T-cell (primary cell): ENCODE measurements at places on chromosomes 12 and 14.

- no peak for DNase-seq
- no peak overlapping the region for H3K4me3 ChIP-seq
- H3K4me1 ChIP-seq = no peaks in the 10 kb centered on the region
- H3K36me3 ChIP-seq = no peaks in the 10 kb centered on the region
- H3K27me3 ChIP-seq = no peaks in the 10 kb centered on the region
- H3K27ac ChIP-seq = no peak overlapping the region
These were observed 16.7 kb upstream of the TMCC3 start for GRCh38 chr12:94667031-94667540.

DNA sequence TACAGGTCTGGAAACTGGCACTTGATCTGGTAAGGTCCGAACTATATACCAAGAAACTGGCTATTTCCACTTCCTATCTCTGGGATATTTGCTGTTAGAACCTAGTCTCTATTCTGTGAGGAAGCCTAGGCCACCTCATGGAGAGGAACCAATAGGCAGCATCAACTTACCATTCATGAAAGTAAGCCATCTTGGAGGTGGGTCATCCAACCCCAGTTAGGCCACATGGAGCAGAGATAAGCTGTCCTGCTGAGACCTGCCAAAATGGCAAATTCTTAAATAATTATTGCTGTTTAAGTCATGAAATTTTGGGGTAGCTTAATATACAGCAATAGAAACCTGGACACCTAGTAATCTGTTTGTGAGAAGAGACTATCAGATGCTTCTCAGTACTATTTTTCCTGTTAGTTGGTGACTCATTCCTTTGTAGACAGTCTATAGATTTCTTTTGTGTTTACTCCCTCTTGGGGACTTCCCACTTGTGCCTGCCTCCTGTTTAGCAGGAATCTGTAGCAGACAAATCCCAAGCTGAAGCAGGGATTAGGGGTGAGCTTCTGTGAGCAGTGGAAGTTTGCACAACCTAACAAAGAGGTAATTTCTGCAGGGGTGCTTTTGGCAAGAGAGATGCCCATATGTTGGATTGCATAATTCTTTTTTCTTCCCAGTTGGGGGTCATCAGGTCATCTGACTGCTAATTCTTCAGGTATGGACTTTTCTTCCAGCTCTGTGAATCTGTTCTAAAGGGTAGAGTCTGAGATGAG, 136.8 kb downstream of the IGF1 start:
- no peak overlapping the region for H3K27ac ChIP-seq
- H3K4me1 ChIP-seq = no peaks in the 10 kb centered on the region
- H3K4me3 ChIP-seq = no peak overlapping the region
- no peaks in the 10 kb centered on the region for H3K36me3 ChIP-seq

GRCh38 chr12:114687802-114688201, 3.8 kb upstream of the TBX3 start:
- no peaks in the 10 kb centered on the region for H3K36me3 ChIP-seq
- no peak for DNase-seq
- no peak overlapping the region for H3K4me3 ChIP-seq
- peaks cover 87% of the 10 kb centered on the region for H3K27me3 ChIP-seq

DNA sequence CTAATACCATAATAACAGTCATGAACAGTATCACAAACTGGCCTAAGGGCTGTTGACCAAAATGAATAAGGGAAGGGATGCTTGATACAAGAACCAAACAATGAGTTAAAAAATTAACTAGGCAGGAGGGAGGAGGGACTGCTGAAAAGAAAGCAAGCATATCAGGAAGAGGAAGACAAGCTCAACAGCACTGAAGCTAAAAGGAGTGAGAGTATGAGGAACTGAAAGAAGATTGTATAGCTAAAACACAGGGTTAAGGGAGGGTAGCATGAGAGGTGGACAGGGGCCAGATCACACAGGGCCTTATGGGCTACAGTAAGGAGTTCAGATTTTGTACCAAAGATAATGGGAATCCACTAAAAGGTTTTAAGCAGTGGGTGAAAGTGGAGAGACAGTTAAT, 34.1 kb downstream of the ITGA7 start:
- H3K4me1 ChIP-seq = no peaks in the 10 kb centered on the region
- no peak overlapping the region for H3K27ac ChIP-seq
- H3K4me3 ChIP-seq = no peak overlapping the region
- H3K36me3 ChIP-seq = no peaks in the 10 kb centered on the region
- DNase-seq = no peak

- no peaks in the 10 kb centered on the region for H3K36me3 ChIP-seq
- H3K4me1 ChIP-seq = peaks cover 22% of the 10 kb centered on the region
- H3K27me3 ChIP-seq = no peaks in the 10 kb centered on the region
- H3K27ac ChIP-seq = no peak overlapping the region
- no peak overlapping the region for H3K4me3 ChIP-seq
These were observed 107.5 kb upstream of the PARP11 start for GRCh38 chr12:3980504-3981272.

GRCh38 chr14:20486684-20487395, 17.6 kb downstream of the PNP start:
- no peaks in the 10 kb centered on the region for H3K36me3 ChIP-seq
- H3K4me1 ChIP-seq = peaks cover 46% of the 10 kb centered on the region
- peak overlapping the region; percentile 46 for H3K27ac ChIP-seq
- no peaks in the 10 kb centered on the region for H3K27me3 ChIP-seq
- no peak overlapping the region for H3K4me3 ChIP-seq

- DNase-seq = peak; percentile 56
- H3K4me1 ChIP-seq = peaks cover 9% of the 10 kb centered on the region
- no peaks in the 10 kb centered on the region for H3K36me3 ChIP-seq
These were observed 39.1 kb upstream of the INF2 start for GRCh38 chr14:104650057-104650980.

DNA sequence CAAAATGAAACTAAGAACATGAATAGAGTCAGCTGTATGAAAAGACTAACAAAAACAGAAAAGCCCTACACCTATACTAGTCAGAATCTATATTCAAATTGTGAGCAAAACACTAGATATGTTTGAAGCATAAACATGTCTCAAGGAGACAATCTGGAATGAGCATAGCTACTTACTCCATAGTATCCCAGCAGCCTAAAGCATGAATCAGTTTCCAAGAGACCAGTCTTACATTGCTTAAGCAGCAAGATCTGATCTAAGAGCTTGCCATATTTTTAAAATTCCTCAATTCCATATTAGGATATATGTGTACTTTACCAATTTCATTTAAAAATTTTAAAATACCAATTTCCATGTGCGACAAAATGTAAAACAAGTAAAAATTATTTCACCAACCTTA, 7.7 kb downstream of the CAPS2 start:
- H3K4me3 ChIP-seq = no peak overlapping the region
- no peaks in the 10 kb centered on the region for H3K36me3 ChIP-seq
- no peaks in the 10 kb centered on the region for H3K4me1 ChIP-seq

GRCh38 chr12:25651931-25652330, 98.8 kb upstream of the LMNTD1 start:
- no peak for DNase-seq
- H3K27ac ChIP-seq = no peak overlapping the region
- no peak overlapping the region for H3K4me3 ChIP-seq
- no peaks in the 10 kb centered on the region for H3K36me3 ChIP-seq

GRCh38 chr12:3634348-3634747, 118.6 kb downstream of the CRACR2A start:
- H3K36me3 ChIP-seq = peaks cover 17% of the 10 kb centered on the region
- DNase-seq = no peak
- no peaks in the 10 kb centered on the region for H3K27me3 ChIP-seq
- H3K4me1 ChIP-seq = no peaks in the 10 kb centered on the region
- no peak overlapping the region for H3K4me3 ChIP-seq

DNA sequence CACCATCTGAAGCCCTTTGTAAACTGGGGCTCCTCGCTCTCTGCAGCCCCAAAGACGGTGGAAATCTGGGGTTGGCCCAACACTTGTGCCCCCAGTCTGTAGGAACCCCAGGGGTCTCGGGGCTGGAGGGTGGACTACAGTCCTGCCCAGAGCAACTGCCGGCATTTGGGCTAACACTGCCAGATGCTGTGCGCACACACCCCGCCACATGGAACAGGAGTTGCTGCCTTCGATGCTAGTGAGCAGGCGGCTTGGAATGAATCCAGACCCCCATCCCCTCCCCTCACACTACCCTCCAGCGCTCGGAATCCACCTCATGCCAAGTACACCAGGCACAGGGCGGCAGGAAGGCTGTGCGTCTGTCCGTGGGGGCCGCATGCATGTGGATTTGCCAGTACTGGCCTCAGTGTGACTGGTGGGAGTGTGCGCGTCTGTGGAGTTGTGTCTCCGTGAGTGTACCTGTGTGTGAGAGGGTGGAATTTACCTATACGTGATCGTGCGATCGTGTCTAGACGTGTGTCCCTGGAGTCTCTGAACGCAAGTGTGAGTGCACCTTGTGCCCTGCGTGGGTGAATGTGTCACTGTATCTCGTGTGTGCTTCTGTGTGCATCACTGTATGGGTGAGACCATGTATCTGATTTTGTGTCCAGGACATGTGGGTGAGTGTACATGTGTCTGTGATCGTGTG, 5.1 kb downstream of the LHX5 start:
- no peaks in the 10 kb centered on the region for H3K36me3 ChIP-seq
- peaks cover 52% of the 10 kb centered on the region for H3K4me1 ChIP-seq
- peaks cover 8% of the 10 kb centered on the region for H3K27me3 ChIP-seq

GRCh38 chr12:62718762-62719426, 216.1 kb downstream of the PPM1H start:
- H3K4me1 ChIP-seq = no peaks in the 10 kb centered on the region
- H3K27me3 ChIP-seq = no peaks in the 10 kb centered on the region
- H3K36me3 ChIP-seq = no peaks in the 10 kb centered on the region
- no peak overlapping the region for H3K4me3 ChIP-seq

GRCh38 chr14:31159682-31160296, 47.8 kb downstream of the HECTD1 start:
- H3K4me3 ChIP-seq = no peak overlapping the region
- no peak for DNase-seq
- no peaks in the 10 kb centered on the region for H3K27me3 ChIP-seq

GRCh38 chr12:3405821-3406220, 85.2 kb upstream of the PRMT8 start:
- no peak for DNase-seq
- no peak overlapping the region for H3K27ac ChIP-seq
- no peaks in the 10 kb centered on the region for H3K4me1 ChIP-seq
- no peaks in the 10 kb centered on the region for H3K36me3 ChIP-seq
- H3K4me3 ChIP-seq = no peak overlapping the region
